ENCODE measurements at places on chromosomes 11 and 22.
A peak's percentile ranks its signal among the peaks of the same experiment; 100 is the strongest.

DNA sequence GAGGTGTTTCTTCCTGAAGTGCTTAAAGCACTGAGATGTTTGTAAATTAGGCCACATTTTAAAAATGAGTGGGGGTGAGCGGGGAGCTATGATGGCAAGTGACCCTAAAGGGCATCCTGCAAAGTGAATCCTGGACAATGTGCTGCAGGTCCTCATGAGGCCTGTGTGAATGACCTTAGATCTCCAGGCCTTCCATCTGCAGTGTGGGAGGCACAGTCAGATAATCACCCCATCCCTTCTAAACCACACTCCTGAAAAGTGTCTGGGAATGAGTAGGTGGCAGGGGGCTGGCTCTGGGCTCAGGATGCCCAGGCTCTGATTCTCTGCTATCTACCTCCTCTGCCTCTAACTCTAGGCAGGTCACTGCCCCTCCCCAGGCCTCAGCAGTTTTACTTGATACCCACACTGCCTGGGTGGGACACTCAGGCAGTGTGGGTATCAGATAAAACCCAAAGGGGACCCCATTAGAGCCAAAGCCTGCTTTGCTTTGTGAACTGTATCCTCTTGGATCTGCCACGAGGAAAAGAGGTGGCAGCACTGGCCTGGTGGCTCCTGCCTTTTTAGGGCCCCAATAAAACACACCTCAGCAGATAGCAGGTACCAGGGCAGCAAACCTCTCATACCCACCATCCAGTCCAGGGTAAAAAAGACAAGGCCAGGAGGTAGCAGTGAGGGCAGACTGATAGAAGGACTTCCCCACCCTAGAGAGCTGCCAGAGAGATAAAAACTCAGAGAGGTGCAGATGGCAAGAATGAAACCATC lies 10.5 kb downstream of the STARD10 start:
- no peak for DNase-seq

DNA sequence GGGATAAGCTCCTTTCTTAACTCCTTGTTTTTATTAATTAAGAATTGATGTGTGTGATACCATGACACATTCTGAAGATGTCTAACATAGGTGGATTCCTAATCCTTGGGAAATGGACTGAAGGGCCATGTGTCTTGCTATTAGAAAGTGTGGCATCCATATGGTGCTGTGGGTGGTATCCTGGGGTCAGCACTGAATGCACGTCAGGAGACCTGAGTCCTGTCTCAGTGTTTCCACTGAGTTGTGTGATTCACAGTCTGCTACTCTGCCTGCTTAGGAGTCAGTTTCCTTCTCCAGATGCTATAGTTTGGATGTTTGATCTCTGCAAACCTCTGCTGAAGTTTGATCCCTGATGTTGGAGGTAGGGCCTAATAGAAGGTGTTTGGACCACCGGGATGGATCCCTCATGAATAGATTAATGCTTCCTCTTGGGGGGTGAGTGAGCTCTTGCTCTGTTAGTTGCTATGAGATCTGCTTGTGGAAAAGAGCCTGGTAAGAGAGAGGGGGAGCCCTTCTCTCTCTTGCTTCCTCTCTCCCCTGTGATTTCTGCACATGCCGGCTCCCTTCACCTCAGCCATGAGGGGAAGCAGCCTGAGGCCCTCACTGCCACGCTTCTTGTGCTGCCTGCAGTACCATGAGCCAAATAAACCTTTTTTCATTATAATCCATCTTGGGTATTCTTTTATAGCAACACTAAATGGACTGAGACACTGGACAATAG lies 666.5 kb downstream of the NTM start:
- DNase-seq = no peak

DNA sequence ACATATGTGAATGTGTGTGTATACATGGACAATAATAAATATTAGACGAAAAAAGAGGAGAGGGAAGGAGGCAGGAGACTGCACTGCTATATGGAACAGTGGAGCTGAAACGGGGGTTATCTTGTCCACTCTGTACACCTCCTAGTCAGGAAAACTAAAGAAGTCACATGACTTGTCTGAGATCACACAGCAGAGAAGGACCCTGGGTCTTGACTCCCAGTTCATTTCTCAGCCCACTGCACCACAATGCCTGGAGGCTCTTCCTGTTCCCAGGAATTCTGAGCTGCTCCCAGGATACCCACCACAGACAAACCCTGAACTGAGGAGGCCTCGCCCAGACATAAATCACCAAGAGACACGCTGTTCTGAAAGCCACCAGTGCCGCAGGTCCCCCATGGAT lies 349.6 kb downstream of the CTTN start:
- DNase-seq = no peak

DNA sequence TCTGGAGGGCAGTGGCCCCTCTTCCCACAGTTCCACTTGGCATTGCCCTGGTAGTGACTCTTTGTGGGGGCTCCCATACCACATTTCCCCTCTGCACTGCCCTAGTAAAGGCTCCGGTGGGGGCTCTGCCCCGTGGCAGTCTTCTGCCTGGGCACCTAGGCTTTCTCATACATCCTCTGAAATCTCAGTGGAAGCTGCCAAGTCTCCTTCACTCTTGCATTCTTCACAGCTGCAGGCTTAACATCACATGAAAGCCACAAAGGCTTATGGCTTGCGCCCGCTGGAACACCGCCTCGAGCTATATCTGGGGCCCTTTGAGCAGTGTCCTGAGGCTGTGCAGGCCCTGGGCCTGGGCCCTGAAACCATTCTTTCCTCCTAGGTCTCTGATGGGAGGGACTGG lies 25.3 kb downstream of the PLEKHB1 start:
- DNase-seq = no peak

DNA sequence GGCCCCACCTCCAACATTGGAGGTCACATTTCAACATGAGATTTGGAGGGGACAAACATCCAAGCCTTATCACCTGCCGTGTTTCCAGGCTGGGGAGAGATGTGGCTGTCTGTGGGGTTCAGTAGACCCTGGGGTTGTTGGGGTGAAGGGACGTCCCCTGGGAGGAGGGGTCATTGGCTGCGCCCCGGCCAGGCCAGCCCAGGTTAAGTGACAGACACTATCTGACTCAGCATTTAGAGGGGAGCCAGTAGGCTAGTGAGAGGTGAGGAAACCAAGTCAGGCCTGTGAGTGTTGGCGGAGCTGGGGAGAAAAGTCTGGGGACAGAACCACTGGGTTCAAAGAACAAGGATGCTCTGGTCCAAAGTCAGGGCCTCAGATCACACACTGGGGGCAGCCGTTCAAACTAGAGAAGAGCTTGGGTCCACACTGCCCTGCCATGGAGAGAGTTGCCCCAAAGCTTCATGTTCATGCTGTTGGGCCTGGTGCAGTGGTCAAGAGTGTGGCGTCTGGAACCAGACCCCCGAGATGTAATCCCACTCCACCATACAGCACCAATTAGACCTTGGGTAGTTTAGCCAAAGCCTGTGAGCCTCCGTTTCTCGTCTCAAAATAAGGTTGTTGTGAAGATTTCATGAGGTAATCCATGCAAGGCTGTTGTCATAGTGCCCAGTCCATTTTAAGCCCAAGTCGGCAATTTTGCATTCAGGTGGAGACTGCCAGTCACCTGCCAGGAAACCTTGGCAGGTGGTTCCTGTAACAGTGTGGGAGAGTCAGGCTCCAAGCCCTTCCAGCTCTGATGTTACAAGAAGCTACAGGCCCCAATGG lies 1289.6 kb downstream of the TBC1D22A start:
- DNase-seq = no peak

DNA sequence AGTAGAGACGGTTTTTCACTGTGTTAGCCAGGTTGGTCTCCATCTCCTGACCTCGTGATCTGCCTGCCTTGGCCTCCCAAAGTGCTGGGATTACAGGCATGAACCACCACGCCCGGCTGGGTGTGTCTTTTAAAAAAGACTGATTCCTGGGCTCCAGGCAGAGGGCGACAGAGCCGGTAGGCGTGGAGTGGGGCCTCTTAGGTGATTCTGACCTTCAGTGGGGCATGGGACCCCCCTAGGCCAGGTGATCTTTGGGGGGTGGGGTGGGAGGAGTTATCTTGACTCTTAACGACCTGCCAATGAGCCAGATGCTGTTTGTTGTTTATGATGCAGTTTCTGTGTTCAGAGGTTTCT lies 12.9 kb upstream of the SORL1-AS1 start:
- no peak for DNase-seq

- DNase-seq = no peak
Measured at GRCh38 chr11:112175599-112175952, 264 bp downstream of the BCO2 start.

DNA sequence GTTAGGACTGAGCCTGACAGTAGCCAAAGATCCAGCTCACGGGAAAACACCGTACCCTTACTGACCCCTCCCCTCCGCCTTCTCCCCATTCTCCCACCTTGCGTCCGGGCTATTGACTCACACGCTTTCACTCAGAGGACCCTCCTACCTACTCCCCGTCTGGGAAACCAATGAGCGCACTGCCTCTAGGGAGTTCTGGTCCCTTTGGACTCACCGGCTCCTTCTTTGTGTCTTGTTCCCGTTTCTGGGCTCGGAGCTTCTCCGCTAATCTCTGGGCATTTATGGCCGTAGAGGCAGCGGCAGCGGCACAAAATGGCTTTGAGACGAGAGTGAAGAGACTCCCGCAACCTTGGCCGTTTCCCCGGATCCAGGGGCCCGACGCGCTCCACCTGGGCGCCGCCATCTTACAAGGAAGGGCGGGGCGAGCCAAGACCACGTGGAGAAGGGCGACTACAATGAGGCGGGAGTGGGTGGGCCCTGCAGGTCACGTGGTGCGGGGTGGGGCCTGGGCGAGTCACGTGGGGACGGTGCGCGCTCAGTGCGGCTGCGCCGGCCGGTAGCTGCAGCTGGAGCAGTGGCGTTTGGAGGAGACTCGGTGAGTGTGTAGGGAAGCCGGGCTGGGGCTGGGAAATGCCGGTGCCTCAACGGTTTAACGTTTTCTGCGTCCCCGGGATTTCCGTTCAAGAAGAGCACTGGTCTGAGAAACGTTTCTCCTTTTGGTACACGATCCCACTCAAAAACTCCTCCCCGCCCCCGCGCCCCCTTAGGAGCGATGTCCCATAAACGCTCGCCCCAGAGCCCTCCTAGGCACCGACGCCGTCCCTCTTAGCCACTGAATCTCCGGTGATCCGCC lies at the start of the genes FAM118B and RPUSD4:
Gene FAM118B (plus strand): TSS at position 547 of the 853 bp plus-strand sequence. CDS start 23,220 bp downstream, outside the sequence.
Gene RPUSD4 (minus strand): TSS at position 415 of the 853 bp plus-strand sequence. CDS start 12 bp downstream, at position 403.
- DNase-seq = peak; percentile 91

GRCh38 chr11:77435972-77436371 lies 37.9 kb downstream of the PAK1 start:
- DNase-seq = no peak

DNA sequence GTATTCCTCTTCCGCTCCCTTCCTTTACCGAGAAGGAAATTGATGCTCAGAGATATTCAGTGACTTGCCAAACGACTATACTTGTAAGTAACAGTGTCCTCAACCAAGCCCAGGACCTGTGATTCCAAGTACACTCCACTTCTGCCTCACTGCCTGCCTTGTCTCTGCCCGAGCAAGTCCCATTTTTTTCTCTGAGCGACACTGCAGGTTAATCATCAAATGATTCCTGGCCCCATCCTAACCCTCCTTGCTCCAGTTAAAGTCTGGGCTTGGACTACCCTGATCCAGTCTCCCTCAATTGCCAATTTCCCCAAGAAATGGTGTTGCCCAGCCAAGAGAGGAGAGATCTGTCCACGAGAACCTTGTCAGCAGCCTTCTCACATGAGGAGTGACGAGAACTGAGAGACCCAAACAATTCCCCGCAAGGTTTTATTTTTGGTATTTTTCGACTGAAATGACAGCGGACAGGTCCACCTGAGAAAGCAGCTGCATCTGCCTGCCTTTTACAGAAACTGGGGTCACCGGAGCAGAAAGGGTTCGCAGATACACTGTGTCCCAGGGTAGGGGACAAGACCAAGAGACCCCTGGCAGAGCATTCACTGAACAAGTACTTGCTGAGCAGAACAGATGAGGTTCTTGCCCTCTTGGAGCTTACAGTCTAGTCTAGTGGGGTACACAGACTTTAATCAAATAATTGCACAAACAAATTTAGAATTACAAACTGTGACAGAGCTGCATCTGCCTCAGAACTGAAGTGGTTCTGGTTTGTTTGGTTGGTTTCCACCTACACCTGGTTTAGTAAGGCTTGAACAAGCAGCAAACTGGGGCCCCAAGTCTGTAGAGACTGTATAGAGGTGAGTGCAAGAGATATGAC lies 11.4 kb downstream of the POU2AF1 start:
- DNase-seq = no peak

- no peak for DNase-seq
Measured at GRCh38 chr11:29879560-29879959, 137.3 kb downstream of the KCNA4 start.

DNA sequence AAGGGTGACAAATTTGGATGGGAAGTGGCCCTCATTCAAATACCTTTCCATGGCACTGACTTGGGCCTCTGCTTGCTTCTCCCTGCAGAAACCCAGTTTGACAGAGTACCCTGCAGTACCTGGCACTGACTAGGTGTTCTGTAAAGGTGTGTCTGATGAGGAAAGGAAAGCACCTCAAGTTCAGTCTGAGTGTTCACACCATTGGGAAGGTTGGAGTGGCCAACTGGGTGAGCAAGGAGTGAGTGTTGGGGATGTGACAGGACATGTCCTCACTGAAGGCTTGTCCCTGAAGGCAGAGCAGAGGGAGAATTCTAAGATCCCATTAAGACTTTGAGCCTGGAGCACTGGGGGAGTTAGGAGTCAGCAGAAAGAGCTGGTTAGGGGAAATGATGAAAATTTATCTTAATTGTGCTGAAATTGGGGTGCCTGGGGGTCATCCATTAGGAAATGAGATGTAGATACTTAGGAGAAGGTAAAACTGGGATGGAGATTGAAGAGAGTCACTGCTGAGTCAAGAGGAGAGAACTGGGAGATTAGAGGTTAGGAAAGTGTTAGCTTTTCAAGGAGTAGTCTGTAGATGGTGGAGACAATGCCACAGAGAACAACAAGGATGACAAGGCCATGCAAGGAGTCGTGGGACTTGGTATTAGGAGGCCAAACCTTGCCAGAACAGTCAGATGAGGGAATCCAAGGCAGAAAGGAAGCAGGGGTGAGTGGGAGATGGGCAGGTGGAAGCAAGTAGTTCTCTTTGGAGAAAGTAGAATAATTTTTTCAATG lies 6.1 kb downstream of the SREBF2 start:
- no peak for DNase-seq

DNA sequence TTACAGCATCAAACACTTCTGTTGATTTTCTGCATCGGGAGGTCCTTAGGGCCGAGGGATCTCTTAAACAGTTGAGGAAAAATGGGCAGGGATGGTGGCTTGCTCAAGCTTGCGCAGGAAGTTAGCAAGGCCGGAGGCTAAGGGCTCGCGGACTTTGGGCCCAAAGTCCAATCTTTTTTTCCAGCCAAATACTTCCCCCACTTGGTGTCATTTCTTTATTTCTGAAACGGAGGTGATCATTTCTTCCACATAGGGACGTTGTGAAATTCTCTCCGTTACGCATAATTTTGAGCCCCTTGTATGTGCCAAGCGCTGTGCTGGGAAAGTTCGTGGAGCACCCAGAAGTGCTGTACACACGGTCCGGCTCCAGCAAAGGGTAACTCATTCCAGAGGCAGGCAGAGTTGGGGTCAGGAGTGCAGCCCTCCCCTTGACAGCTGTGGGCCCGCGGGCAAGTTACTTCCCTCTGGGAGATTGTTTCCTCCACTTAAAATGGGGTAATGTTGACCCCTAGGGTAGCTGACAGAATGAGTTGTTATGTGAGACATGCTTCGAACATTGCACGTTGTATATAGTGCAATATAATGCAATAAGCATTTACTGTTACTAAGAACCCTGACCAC lies 809 bp downstream of the MIEF1 start:
- DNase-seq = no peak

All from AG09319 (cell line).